BJ (cell line): ENCODE measurements at places on chromosomes 13 and 19.

- DNase-seq = no peak
Observed at GRCh38 chr13:43036351-43037250, 13.2 kb downstream of the DNAJC15 start.

GRCh38 chr19:32717496-32717895 is 2.1 kb upstream of the TDRD12 start:
- no peak for DNase-seq

- DNase-seq = no peak
Observed at GRCh38 chr13:94617389-94618000, 15.8 kb downstream of the GPR180 start.

- DNase-seq = no peak
Observed at GRCh38 chr13:76610819-76611415, 275.3 kb downstream of the KCTD12 start.

- no peak for DNase-seq
Observed at GRCh38 chr19:42109896-42110295, 22.4 kb downstream of the POU2F2 start.

DNA sequence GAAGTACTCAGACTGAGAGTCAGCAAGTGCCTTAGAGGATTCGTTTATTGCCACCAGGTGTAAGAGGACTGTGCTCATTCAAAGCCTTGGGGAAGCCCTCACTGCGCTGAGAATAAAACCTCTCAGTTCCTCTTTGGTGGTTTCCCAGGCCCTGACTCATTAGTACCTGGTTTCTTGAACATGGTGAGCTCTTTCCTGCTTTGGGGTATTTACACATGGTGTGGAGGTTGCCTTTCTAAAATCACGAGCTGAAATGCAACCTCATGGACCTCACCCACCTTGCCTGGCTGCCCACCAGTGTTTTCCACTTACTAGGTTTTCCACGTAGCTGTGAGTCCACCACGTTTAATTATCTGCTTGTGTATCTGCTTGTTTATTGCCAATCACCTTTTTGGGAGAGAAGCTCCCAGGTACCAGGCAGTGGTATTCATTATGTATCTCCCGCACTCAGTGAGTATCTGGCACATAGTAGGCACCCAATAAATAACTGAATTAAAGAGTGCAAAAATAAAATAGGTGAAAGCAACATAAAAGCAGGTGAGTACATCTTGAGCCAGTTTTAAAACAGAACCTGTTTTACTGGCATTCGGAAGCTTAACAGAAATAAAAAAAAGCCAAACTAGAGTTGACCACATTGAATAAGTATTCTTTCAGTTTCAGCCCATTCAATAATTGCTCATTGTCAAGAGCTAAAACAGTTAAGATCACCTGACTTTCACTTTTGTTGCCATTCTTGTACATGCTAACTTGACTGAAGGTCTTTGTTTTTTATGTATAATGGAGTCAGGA is 533.0 kb downstream of the MYO16 start:
- DNase-seq = no peak

GRCh38 chr19:18306209-18306887 is 16.5 kb downstream of the LSM4 start:
- no peak for DNase-seq
